T1000 (cell line): ENCODE measurements at places on chromosomes 13 and 19.
A peak's percentile ranks its signal among the peaks of the same experiment; 100 is the strongest.

- DNase-seq: no peak
Observed at GRCh38 chr19:9857920-9858746, 23.0 kb downstream of the PIN1 start.

GRCh38 chr19:45770192-45771101 lies 1.4 kb upstream of the SIX5 start:
- peak; percentile 95 for DNase-seq

DNA sequence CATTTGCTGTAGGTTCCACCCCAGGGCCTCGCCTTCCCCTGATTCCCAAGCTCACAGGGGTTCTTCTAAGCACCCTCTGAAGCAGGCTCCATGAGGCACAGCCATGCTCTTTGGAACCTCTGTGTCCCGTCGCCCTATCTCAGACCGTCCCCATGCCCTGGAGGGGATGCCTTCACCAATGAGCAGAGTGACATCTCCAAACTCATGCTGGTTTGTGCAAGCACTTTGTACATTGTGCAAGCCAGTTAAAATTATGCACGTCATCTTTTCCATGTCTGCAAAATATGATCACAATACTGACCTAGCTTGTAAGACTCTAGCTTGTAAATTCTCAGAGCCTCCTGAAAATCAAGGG lies 46.5 kb upstream of the RAP2A start:
- DNase-seq: no peak

- DNase-seq: no peak
Observed at GRCh38 chr19:18408053-18408476, 10.6 kb upstream of the LRRC25 start.
